Bronchial smooth muscle cell (primary cell): ENCODE measurements at places on chromosomes 1 and 21. TPM values are rescaled to one million over a fixed set of nuclear protein-coding genes. Genes with fewer than 3 reads are reported as not detected.

The CFAP74 gene
- total RNA-seq, result not detected in 2 replicates

The PEX19 gene
- 32.0 and 37.8 TPM in 2 replicates for total RNA-seq

The UMODL1 gene
- not detected in 2 replicates for total RNA-seq

The HRNR gene
- not detected in 2 replicates for total RNA-seq

The MARK1 gene
- under 0.01 TPM in 2 replicates for total RNA-seq

The SCMH1 gene
- 10.2 and 10.5 TPM in 2 replicates for total RNA-seq

The SPAG17 gene
- not detected in 2 replicates for total RNA-seq

The UBAP2L gene
- total RNA-seq, result 49.8 TPM in 2 replicates

The LHX8 gene
- total RNA-seq, result not detected in 2 replicates

The LINGO4 gene
- total RNA-seq, result not detected in 2 replicates

The DARS2 gene
- 5.6 and 9.8 TPM in 2 replicates for total RNA-seq

The SYDE2 gene
- total RNA-seq, result 2.7 and 7.3 TPM in 2 replicates

The ELF3 gene
- under 0.01 and 0.17 TPM in 2 replicates for total RNA-seq

The SLC1A7 gene
- total RNA-seq, result 0.94 and 2.4 TPM in 2 replicates

The FCGR1A gene
- not detected in 2 replicates for total RNA-seq

The MPL gene
- not detected in 2 replicates for total RNA-seq

The CLCNKB gene
- 0.17 TPM in 1 of 2 replicates, not detected in the other for total RNA-seq

The SPATC1L gene
- total RNA-seq, result 5.0 and 9.3 TPM in 2 replicates

The WNT4 gene
- under 0.01 TPM in 1 of 2 replicates, not detected in the other for total RNA-seq

The TAS1R1 gene
- total RNA-seq, result 0.16 and 0.17 TPM in 2 replicates

The OR6N1 gene
- not detected in 2 replicates for total RNA-seq

The EXO1 gene
- 1.0 and 1.9 TPM in 2 replicates for total RNA-seq

The EXO5 gene
- 8.0 and 8.7 TPM in 2 replicates for total RNA-seq

The RNF186 gene
- not detected in 2 replicates for total RNA-seq

The PTGS2 gene
- total RNA-seq, result 2.2 and 4.1 TPM in 2 replicates

The SLC35A3 gene
- 12.0 and 15.0 TPM in 2 replicates for total RNA-seq

The RNU1-3 gene
- total RNA-seq, result 2,114 and 10,807 TPM in 2 replicates

The OR13G1 gene
- not detected in 2 replicates for total RNA-seq

The KRTAP19-1 gene
- total RNA-seq, result not detected in 2 replicates

The EVA1C gene
- total RNA-seq, result 2.9 and 6.8 TPM in 2 replicates
